ENCODE measurements at places on chromosomes 7 and 10.
A peak's percentile ranks its signal among the peaks of the same experiment; 100 is the strongest.

DNA sequence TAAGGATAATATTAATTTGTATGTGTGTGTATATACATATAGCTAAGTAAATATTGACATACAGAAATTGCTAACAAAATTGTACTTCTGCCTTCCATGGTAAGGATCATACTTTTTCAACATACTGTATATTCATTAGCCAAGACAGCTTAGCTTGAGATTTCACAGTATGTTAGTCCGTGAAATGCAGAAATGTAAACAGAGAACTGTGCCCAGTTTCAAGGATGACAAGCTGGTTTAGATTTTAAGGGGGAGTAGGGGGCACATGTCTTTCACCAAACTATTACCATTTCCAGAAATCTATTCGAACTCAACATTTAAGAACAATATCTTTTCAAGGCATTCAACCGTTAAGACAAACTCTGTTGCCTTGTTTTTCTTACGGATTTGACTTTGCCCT, 182.2 kb downstream of the SORCS1 start:
- no peak for DNase-seq

GRCh38 chr7:142873281-142873784, 12.2 kb downstream of the TRPV6 start:
- no peak for DNase-seq

- DNase-seq = no peak
Measured at GRCh38 chr10:113041841-113042750, 92.0 kb downstream of the TCF7L2 start.

- peak; percentile 37 for DNase-seq
Measured at GRCh38 chr7:131027287-131027773, 293.3 kb upstream of the KLF14 start.

- peak; percentile 39 for DNase-seq
Measured at GRCh38 chr10:8473205-8473604, 418.7 kb downstream of the GATA3 start.

GRCh38 chr10:103776878-103777591, 78.3 kb downstream of the SH3PXD2A start:
- no peak for DNase-seq

DNA sequence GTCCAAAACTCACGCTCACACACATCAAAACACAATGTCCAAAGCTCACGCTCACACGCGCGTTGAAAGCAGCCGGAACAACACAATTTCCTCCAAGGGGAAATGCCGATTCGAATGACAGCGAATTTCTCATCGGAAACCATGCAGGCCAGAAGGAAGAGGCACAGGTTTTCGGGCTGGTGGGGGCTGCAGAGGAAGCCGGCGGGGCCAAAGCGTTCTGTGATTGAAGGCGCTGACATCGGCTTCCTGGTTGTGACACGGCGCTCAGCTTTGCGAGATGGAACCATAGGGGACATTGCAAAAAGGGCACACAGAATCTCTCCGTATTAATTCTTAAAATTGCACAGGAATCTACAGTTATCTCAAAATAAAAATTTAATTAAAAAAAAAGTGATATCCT, 61.3 kb downstream of the FOXL3 start:
- peak; percentile 74 for DNase-seq

DNA sequence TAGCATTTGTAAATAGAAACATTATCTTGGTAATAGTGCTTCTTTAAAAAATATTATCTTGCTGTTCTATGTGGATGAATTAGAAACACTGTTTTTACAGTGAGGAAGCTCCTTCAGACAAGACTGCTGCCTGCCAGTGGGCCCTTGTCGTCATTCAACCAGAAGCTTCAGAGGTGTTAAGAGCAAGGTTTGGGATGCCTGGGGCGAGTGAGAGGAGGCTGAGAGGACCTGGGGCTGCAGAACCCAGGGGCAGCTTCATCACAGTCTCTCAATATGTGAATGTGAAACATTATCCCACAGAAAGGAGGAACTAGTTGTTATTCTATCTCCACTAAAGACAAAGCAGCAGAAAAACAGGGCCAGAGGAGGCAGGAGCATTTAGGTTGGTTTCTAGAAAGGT, 8.1 kb downstream of the PLPP4 start:
- DNase-seq = no peak

GRCh38 chr7:134509010-134509409, 18.4 kb upstream of the AKR1B10 start:
- DNase-seq = no peak

DNA sequence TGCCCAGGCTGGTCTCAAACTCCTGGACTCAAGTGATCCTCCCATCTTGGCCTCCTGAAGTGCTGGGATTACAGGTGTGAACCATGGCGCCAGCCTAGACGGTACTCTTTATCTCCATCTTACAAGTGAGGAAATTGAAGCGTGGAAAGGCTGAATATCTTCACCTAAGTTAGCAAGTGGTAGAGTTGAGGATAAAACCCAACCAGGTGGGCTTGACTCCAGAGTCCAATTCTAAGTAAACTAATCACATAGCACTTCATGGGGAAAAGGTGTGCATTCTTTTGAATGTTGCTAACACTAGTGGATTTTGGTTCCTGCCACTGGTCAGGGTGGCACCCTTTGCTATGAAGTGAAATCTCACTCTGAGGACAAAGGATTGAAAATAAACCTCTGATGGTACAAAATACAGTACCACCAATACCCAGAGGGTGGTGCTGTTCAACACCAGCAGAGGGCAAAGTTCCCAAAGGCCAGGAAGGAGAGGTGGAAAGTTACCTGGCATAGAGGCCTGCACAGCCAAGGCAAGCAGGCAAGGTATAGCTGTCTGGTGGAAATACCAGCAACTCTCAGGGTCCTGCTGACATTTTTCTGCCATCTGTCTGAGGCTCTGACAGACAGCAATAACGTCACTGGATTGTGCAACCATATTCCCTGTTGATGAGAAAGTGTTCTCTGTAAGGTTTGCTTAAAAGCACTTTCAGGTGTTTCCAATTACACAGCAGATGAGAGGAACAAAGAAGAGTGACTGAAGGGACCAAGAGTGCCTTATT, 17.6 kb downstream of the ZDHHC16 start:
- peak; percentile 38 for DNase-seq

DNA sequence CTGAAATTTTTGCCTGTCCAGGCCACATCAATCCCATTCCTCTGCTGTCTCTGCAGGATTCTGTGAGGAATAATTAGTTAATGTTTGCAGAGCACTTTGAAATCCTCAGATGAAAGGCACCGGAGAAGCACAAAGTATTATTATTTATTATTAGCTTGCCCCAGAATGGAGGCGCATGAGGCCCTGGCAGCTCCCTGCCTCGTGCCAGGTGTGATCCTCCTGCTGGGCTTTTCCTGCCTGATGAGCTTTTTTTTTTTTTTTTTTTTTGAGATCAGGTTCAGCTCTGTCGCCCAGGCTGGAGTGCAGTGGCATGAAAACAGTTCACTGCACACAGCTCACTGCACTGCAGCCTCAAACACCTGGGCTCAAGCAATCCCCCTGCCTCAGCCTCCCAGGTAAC, 65.2 kb downstream of the TCF7L2 start:
- no peak for DNase-seq

DNA sequence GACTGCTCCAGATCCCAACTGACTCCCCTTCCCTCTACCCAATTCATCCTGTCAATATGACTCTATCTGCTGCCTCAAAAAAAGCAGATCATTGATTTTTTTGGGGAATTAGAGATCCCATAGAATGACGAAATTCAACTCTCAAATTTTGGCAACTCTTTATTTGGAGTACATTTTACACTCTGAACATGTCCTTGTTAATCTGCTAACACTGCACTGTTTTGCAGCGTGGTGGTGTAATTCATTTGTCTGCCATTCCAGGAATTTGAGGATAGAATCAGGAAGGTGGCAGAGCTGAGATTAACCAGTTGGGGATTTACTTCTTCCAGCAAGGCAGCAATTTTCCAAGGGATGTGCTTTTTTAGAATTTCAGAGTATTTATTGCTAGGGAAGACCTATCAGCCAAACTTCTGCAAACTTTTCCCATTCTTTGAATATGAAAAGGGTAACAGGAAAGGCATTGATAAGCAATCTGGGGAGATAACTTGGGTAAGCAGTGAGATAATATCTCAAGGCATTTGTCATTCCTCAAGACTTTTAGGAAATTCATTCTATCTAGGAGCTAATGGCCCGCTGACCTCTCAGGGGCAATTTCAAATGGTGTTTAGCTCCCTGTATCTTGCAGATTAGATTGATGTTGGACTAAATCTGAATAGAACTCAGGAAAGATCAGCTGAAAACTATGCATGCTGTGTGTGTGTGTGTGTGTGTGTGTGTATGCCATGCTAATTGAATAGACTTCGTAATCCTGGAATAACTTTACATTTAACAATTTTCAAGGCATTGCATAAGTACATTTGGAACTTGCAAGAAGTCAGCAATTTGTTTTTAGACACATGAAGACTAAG, 9.7 kb downstream of the BAMBI start:
- DNase-seq = no peak

GRCh38 chr7:64951250-64951848, 39.5 kb downstream of the ZNF117 start:
- peak; percentile 34 for DNase-seq

DNA sequence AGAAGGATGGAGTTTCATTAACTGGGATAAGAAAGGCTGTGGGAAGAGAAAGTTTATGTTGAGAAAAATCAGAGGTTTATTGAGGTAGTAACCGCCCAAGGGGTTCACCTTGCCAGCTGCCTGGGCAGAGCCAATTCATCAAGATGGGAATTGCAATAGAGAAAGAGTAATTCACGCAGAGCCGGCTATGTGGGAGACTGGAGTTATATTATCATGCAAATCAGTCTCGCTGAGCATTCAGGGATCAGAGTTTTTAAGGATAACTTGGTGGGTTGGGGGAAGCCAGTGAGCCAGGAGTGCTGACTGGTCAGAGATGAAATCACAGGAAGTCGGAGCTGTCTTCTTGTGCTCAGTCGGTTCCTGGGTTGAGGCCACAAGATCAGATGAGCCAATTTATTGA, 70.6 kb downstream of the MALRD1 start:
- DNase-seq = no peak

- no peak for DNase-seq
Measured at GRCh38 chr10:30495687-30496086, 61.7 kb downstream of the MAP3K8 start.

- DNase-seq = peak; percentile 11
Measured at GRCh38 chr10:31320550-31321211, 1.7 kb downstream of the ZEB1 start.

- DNase-seq = no peak
Measured at GRCh38 chr10:58701405-58702135, 188.9 kb downstream of the BICC1 start.

GRCh38 chr7:28298870-28299518, 113.3 kb upstream of the CREB5 start:
- DNase-seq = no peak

GRCh38 chr10:118020365-118020764, 26.4 kb downstream of the RAB11FIP2 start:
- no peak for DNase-seq

Data from central memory CD4-positive, alpha-beta T cell (primary cell).